ENCODE measurements at places on chromosomes 4 and X. TPM values are rescaled to one million over a fixed set of nuclear protein-coding genes. Genes with fewer than 3 reads are reported as not detected.

Gene NSDHL
- 4.3 TPM for total RNA-seq

Gene RAB33A
- 5.0 TPM for total RNA-seq

Gene UGT2B10
- not detected for total RNA-seq

DNA sequence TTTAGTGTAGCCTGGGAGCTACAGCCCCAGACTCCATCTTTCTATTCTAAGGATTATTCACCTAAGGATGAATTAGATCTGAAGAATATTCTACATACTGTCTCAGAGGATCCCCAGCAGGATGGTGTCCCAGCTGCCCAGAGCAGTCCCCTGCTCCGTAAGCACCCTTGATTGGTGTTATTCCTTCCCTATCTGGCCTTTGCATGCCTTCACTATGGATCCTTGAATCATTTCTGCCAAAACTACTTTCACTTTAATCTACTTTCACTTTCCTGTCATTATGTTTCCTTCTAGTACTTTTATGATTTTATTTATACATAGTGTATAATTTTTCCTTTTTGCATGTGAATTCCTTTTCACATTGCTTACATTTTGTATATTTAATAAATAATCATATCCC lies 39.2 kb downstream of the ARHGAP24 start:
- no peak for DNase-seq

GRCh38 chr4:160880180-160880579 lies 1283.6 kb downstream of the FSTL5 start:
- no peak for DNase-seq

GRCh38 chr4:26533685-26534084 lies 43.4 kb upstream of the CCKAR start:
- DNase-seq = no peak

DNA sequence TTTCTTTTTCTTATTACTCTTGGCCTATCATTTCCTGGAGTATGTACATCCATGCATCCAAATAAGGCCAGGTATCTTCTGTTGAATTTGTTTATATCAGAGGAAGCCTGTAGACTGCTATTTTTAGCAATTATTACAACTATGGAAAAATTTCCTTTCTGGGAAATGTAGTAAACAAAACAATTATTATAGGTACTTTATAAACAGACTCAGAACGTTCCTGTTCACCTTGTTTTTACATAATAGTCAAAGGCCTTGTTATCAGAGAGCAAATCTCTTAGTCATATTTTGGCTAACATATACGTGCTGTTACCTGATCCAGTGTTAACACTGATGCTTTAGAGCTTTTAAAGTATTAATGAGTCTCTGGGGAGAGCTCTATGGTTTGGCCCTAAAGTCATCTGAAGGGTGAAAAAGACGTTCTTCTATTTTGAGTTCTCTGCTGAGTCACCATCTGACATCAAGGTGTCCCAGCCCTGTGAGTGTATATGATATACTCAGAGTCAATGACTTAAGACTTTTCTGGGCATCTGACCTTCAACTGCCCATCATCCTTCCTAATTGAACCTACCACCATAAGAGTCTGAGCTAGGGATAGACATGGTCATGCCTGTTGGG lies 7.3 kb downstream of the SPARCL1 start:
- no peak for DNase-seq

- DNase-seq = no peak
These were observed 37.5 kb downstream of the MTMR1 start for GRCh38 chrX:150730719-150731118.

DNA sequence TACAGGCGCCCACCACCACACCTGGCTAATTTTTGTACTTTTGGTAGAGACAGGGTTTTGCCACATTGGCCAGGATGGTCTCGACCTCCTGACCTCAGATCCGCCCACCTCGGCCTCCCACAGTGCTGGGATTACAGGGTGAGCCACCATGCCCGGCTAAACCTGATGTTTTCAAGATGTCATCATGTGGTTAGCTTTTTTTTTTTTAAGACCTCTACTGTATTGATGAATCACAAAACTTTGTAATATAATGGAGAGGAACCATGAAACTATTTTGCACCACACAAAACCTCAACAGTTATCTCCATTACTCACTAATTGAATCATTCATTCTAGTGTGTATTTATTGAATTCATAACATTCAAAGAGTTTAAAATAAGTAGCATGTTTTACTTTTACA lies 94.7 kb upstream of the NEIL3 start:
- no peak for DNase-seq

GRCh38 chr4:62408454-62408853 lies 1208.3 kb downstream of the ADGRL3 start:
- no peak for DNase-seq

Measured in T-helper 17 cell (primary cell).